ENCODE measurements at places on chromosomes 12 and 14.

GRCh38 chr14:35277179-35277578 lies 15.0 kb upstream of the PSMA6 start:
- no peak for DNase-seq

- DNase-seq, result no peak
Measured at GRCh38 chr14:106318700-106319099, 792.3 kb downstream of the TMEM121 start.

GRCh38 chr14:64830961-64831360 lies 48.7 kb downstream of the SPTB start:
- DNase-seq, result no peak

GRCh38 chr12:39984670-39985069 lies 121.2 kb downstream of the SLC2A13 start:
- DNase-seq, result no peak

GRCh38 chr14:102675396-102675795 lies 82.9 kb downstream of the RCOR1 start:
- DNase-seq, result no peak

GRCh38 chr14:46747001-46747652 lies 95.5 kb upstream of the RPL10L start:
- DNase-seq, result no peak

GRCh38 chr14:38874721-38875120 lies 228.3 kb downstream of the SEC23A start:
- no peak for DNase-seq

GRCh38 chr12:96824838-96825236 lies 82.2 kb upstream of the NEDD1 start:
- no peak for DNase-seq

GRCh38 chr12:76259106-76259505 lies 89.1 kb downstream of the BBS10 start:
- no peak for DNase-seq

GRCh38 chr12:124581307-124582107 lies 14.1 kb upstream of the NCOR2 start:
- no peak for DNase-seq

DNA sequence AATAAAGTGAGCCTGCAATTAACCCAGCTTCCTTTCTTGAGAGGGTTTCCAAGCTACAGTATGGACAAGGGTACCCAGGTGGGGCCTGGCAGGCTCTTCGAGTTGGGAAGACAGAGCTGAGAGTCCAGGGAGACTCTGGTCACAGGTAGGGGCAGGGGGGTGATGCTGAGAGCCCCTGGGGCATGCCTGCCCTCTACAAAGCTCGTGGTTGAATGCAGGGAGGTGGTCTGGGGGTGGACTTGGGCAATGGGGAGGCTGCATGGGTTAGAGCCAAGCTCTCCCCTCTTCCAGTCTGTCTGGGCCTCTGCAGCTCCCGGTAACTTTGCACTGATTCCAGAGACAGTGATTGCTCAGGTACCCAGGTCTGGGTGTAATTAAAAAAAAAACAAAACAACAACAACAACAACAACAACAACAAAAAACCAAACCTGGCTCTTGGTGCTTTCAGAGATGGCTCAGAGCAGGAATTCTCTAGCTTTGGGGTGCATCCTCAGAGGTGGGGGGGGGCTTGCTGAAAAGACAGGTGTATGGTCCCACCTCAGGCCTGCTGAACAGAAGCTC lies 30.8 kb upstream of the PPP2R5C start:
- DNase-seq, result no peak

DNA sequence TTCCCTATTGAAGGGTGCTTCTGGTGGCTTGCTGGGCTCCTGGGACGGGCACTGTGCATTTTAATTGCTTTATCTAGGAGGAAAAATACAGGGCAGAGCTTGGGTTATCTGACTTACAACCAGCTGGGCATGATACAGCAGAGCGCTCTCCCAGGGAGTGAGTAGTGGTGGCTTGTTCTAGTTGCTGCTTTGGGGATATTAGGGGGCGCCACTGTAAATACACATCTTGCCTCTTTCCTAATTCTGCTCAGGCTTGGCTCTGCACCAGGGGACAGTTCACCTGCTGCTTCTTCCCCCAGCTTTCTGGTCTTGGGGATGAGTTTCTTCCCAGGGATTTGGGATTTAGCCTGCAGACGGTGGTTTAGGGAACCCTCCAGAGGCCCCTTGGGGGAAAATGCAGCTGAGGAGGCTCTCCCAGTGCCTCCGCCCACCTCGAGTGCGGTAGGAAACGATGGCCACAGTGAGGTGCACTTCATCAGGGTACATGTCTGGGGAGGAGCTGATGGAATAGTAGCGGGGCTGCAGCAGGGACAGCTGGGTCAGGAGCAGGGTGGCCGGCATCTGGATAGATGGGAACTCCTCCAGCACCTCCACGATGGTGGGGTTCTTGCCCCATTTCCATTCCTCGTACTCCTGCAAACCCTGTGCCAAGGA lies 36.9 kb upstream of the FBXO21 start:
- no peak for DNase-seq

GRCh38 chr14:85788470-85789233 lies 258.7 kb downstream of the FLRT2 start:
- DNase-seq, result no peak

DNA sequence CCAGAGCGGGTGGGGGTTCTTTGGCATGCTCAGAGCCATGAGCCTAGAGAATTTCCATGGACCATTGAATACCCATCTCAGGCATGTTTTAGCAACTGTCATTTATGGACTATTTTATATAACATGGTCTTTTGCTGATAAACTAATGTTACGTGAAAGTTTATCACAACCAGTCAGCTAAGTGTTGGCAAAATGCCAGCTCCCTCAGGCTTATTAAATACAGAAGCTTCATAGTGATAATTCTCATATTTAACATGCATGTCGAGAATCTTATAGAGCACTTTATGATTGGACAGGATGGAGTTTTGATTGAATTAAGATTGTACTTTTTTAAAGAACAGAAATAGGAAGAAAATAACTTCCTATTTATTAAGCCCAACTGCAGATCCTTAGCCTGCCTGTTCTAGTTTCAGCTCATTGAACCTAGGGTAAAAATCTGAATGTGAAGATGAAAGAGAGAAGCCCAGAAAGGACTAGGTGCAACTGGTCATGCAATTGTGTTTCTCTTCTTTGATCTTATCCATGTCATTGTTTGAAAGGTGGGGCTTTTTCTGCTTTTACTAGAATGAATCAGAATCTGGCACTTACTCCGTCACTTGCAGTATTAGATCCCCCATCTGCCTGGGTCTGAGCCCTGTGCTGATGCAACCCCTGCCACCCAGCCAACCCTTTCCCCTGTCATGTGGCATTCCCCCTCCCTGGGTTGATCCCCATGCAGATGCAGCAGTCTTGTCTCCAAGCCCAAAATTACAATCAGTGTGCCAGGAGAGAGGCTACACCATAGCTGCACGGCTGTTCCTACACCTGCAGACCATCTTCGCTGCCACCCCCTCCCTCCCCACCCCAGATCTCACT lies 134.6 kb upstream of the EVL start:
- DNase-seq, result no peak

DNA sequence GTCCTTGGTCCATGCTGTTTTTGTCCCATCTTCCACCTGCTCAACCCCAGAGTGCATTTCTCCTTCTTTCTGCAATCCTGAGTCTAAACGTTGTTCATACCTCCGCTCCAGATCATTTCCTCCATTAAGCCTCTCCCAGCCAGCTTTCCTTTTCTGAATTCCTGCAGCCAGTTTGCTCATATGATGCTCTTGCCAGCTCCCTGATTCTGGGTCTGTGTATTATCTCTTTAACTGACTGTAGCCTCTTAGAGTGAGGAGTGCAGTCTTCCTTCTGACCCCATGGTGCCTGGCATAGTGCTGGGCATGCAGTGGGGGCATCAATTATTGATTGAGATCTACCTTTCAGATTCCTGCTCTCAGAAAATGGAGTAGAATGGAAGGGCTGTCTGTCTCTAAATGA lies 11.5 kb upstream of the TBPL2 start:
- DNase-seq, result no peak

DNA sequence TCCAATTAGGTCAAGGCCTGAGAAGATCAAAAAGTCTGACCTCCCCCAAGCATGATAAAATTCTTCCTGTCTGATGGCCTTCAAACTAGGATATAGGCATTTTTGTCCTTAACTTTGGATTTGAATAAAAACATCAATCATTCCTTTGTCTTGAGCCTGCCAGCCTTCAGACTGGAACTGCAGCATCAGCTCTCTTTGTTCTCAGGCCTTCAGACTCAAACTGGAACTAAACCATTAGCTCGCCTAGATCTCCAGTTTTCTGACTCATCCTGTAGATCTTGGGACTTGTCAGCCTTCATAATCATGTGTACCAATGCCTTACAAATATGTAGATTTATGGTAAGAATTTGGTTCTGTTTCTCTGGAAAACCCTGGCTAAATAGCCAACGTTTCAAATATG lies 721.7 kb downstream of the GALC start:
- DNase-seq, result no peak

GRCh38 chr12:54546511-54546910 lies 2.9 kb upstream of the PDE1B start:
- no peak for DNase-seq

DNA sequence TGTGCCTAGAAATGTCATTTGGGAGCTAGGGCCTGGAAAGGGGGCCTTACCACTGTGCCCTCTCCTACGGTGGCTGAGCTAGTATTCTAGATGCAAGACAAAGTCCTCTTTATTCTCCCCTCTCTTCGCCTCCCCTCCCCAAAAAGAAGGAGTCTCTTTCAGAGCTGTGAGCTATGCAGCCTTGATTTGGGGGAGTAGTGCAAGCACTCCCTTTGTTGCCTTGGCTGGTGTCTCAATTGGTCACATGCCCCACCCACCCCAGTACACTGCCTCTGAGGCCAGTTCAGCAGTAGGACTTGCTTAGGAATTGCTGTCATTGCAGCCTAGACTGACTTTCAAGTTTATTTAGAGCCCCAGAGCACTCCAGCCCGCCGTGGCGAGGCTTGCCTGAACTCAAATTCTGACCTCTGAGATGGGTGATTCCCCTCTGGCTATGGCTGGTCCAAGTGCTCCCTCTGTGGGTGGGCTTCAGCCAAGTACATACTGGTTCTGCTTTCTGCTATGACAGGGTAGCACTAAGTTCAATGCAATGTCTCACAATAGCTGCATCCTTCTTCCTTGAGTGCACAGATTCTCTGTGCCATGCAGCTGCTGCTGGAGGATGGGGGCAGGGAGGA lies 37.0 kb upstream of the FBXO33 start:
- DNase-seq, result no peak

- DNase-seq, result no peak
Measured at GRCh38 chr12:102371165-102371564, 109.2 kb downstream of the IGF1 start.
